ENCODE measurements at places on chromosomes 2 and 18. TPM values are rescaled to one million over a fixed set of nuclear protein-coding genes. Genes with fewer than 3 reads are reported as not detected.

The SEPTIN10 gene
- total RNA-seq: 66.3 TPM

The SOWAHC gene
- total RNA-seq: 7.6 TPM

The AMER3 gene
- not detected for total RNA-seq

The ARL5A gene
- total RNA-seq: 38.6 TPM

GRCh38 chr18:43965691-43966090 is 688.4 kb upstream of the SYT4 start:
- DNase-seq: no peak

DNA sequence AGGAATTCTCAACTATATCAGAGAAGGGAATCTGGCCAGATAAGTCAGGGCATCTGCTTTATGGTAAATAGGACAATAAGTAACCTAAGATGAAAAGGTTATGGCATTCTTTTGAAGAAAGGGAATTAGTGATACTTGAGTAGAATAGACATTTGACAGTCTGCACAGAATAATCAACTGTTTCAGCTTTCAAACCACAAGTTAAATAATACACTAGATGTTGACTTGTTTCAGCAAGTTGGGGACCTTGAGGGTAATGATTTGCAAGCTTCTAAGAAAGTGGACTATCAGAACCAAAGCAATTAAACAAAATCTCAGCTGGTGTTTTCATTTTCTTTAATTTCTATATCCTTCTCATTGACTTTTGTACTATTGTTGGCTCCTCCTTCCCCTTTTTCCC is 54.5 kb downstream of the SLC39A10 start:
- DNase-seq: no peak

DNA sequence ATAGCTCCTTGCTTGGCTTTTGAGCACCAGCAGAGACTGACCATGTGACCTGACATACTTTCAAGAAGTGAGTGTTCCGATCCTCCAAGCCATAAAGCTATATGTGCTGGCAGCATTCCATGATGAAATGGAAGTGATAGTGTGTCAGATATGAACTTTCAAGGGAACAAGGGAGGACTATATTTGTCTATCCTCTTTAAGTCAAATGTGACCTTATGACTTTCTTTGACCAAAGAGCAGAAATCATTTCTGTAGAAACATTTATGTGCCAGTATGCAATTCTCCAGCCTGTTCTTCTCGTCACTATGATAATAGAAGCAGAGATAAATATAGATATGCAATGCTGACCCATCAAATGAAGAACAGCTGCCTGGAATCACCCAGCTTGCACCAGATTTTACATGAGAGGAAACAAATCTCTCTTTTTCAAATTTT is 14.4 kb downstream of the HYCC2 start:
- no peak for DNase-seq

DNA sequence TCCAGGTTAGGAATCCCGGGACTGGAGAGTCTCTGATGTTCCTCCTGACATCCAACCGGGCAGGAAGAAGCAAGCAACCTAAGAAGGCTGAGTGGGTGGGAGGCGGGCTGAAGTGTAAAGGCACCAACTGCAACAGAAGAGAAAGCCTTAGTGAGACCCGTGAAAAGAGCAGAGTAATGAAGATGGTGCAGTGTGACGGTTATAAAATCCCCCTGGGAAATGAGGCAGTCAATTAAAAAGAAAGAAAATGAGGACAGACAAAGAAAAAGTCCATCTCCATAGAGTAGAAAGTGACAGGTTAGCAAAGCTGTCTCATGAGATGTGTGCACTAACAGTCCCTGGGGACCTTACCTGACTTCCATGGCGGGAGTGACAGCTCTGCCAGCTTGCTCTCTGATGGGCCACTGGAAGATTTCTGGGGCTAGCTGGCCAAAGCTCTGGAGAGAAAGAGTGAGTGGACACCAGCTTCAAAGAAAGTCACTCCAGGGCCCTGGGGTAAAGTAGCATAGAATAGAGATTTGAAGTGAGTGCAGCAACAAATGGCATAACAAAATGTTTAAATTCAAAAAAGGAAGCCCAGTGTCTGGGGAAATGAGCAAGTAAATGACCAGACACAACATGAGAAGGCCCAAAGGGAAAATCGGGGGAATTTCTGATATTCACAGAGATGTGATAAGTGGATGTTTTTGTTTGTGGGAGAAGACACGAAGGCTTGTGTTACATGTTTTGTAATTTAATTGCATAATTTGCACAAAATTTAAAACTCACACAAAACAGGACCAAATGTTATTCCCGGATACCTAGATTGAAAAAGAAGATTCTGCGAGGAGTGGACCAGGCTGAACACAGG is 44.1 kb upstream of the IGFBP2 start:
- no peak for DNase-seq
